CD4-positive, alpha-beta T cell treated with Interleukin-4 for 1 hour (primary cell): ENCODE measurements at places on chromosomes 4 and X.

DNA sequence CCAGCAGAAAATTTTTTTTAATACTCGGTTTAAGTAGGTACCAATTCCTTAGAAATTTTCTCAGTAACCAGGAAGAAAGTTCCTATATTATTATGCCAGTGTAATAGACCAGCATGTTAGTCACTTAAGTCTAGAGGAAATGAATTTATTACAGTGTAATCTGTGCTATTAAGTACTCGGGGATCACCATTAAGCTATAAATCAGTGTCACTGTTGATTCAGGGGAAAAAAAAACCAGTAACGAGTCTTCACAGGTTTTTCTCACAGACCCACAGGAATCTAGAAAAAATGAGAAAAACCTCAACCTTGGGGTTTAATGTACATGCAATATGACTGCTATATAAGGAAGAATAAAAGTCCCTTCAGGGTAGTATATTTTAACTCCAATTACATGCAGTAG lies 138.3 kb upstream of the IL1RAPL2 start:
- no peak for DNase-seq

DNA sequence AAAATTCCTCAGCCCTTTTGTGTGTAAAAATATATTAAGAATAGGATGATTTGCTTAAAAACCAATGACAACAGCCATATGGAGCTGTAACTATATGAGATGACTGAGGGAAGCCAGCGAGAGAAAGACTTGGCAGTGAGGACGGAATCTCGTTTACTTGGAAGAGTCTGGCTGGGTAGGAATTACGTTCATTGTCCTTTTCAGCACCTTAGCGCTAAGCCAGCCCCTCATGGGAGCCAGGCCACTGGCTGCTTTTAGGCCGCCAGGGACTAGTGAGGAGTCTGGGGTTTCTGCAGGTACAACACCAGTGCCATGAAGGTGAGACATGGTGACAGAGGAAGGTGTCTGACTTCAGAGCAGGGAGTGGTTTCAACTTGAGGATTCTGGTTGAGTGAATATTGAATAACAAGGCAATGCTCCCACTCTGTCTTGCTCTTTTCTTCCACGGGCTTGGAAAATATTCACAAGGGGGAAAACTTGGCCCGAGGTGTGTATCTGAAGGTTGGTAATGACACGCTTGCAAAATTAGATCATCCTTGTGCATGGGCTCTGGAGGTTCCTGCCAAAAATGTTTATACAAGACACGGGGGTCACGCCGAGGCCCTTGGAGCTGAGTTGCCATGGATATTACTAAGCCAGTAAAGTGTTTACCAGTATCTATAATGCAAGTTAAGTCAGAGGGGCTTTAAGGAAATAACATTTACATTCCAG lies 17.4 kb downstream of the KLF3 start:
- no peak for DNase-seq

DNA sequence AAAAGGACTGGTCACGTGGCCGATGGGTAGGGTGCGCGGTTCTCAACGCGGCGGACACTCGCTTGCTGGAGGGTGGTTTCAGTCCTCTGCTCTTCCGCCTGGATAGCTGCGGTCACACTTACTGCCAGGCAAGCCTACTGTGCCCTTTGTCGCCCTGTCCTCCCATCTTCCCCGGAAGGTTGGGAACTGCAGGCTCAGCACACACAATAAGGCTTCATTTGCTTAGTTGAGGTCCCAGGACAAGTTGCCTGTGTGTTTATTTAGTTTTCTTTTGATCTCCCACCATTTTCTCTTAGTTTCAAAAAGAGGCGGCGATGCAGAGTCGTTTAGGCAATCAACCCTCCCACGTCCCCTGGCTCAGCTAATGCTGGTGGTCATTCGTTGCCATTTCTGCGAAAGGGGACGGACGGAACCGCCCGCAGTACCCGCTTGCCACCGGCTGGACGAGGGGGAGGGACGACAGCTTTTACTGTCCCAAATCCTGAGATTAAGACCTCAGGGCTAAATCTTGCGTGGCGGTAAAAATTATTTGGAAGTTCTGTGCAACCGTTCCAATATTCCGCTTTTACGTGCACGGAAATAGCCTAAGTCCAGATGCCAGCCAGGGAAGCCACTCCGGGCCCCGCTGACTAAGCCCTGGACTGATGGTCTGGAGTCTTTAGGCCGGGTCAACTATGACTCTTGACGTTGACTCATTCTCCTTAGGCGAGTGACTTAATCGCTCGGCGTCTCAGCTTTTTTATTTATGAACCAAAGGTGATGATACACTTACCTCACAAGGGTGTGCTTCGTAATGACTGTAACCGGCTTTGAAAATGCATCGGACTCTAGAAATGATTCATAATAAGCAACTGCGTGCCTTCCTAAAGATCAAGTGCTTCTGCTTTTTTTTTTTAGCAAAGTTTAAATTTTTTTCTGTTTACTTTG lies 671 bp upstream of the EIF4E start:
- DNase-seq, result peak; percentile 57

DNA sequence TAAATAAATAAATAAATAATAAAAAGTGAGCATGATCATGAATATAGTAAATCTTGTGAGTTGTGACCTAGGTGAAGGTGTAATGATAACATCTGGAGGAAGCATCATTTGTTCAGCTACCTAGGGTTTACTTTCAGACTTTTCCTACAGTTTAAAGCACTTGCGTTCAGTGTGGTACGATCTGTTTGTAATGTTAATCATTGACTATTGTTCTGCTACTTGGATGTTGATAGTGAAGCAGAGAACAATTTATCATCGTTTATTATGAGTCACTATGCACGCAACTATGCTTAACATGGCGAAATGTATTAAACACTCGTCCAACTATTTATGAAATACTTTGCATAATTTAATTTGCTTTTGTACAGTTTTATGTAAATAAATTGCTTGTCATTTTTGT lies 426.2 kb downstream of the PCDH7 start:
- no peak for DNase-seq

DNA sequence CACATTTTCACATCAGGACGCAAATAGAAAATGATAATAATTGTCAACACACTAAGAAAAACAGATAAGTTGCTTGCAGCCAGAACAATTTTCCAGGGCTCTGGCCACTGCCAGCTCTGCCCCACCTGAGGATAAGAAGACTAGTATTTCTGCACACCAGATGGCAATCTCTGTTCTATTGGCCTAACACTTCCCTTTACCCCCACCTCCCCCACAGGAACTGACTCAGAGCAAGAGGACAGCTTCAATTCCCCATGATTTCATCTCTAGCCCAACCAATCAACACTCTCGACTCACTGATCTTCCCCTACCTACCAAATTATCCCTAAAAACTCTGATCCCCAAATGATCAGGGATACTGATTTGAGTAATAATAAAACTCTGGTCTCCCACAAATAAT lies 164.0 kb downstream of the SMARCA1 start:
- no peak for DNase-seq

DNA sequence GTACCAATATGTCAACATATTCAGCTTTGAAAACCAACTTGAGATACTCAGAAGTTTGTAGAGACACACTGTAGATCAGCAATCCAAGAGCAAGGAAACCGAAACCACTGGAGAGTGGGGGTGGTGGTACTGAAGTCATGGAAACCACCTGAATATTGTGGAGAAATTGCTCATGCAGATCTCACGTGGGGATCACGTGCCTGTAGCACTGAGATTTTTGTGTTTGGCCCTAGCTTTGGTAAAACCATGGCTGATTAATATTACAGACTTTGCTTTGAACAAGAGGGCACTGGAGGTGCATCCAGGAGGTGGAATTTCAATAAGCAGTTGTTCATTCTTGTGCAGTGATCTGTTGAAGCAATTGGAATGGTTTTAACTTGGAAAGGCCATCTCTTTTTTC lies 47.2 kb downstream of the GBA3 start:
- no peak for DNase-seq

- DNase-seq, result no peak
Observed at GRCh38 chr4:114782415-114783214, 184.0 kb downstream of the UGT8 start.

DNA sequence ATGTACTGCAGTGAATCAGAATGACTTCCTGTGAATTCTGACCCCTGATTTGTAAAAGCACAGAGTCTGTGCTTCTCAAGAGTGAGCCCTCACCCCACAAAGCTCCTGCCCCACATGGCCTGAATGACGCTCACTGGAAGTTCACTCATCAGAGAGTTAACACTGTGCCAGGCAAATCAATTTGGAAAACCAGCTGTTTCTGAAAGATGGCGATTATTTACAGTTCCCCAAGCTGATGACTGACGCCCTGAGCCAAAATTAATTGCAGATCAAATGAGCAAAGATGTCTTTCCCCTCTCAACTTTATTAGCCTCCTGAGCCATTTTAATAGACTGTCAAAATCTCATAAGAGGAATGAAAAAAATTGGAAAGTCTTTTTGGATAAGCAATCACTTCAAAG lies 118.0 kb downstream of the SLC2A9 start:
- no peak for DNase-seq

DNA sequence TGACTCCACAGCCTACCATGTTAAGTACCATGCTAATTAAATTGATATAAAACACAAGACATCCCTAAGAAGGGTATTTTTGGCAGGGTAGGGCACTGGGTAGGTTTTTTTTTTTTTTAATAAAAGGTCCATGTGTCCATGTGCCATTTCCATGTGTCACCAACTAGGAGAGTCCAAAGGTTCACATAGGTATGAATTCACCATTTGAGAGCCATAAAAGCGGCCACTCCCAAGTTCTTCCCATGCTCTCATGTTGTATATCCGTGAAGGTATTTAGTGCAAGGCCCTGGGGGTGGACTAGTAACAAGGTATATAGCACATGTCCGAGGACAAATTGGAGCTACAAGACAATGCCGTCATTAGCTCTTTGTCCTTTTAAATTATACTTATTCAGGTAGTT lies 107.3 kb downstream of the PDE5A start:
- DNase-seq, result no peak

GRCh38 chr4:102640669-102641068 lies 120.1 kb downstream of the MANBA start:
- DNase-seq, result no peak

DNA sequence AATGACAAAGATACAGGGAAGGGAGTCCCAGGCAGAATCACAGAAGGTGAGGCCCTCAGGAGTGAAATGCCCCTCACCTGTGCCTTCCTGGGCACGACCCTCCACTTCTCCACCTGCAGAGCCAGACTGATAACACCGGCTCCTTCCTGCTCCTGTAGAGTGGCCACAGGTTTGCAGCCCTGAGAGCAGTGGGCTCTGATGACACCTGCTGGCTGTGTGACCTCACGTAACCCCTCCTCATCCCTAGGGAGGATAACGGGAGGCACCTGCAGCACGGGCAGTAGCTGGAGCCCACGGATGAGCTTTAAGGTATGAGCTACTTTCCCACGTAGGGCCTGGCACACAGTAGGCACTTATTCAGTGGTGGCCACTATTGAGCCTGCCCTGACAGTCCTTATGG lies 25.5 kb upstream of the MAN2B2 start:
- DNase-seq, result no peak

GRCh38 chrX:46551494-46552128 lies 6.4 kb upstream of the ZNF674 start:
- no peak for DNase-seq

GRCh38 chr4:143399113-143399949 lies 62.7 kb downstream of the GAB1 start:
- DNase-seq, result peak; percentile 47

DNA sequence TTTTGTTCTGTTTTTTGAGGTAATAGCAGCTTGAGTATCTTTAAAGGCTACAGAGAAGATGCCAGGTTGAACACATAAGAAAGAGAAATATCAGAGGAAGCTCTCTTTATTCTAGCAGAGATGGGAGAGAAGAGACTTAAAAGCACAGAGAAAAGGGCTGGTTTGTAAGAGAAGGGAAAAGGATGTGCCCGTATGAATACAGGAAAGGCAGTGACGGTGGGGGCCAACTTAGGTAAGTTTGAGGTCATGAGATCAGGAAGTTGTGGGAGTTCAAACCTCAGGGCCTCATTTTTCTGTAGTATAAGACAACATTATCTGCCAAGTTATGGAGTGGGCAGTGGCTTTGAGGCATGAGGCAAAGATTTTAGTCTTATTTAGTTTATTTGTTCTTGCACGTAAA lies 121.3 kb upstream of the S100G start:
- peak; percentile 46 for DNase-seq

DNA sequence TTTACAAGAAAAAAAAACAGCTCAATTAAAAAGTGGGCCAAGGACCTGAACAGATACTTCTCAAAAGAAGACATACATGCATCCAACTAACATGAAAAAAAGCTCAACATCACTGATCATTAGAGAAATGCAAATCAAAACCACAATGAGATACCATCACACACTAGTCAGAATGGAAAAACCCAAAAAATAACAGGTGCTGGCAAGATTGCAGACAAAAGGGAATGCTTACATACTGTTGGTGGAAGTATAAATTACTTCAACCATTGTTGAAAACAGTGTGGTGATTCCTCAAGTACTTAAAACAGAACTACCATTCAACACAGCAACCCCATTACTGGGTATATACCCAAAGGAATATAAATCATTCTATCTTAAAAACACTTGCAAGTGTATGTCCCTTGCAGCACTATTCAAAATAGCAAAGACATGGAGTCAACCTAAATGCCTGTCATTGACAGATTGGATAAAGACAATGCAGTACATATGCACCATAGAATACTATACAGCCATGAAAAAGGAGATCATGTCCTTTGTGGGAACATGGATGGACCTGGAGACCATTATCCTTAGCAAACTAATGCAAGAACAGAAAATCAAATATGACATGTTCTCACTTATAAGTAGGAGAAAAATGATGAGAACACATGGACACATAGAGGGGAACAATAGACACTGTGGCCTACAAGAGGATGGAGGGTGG lies 97.6 kb downstream of the RAB28 start:
- peak; percentile 1 for DNase-seq

GRCh38 chrX:40579141-40579540 lies 1.6 kb upstream of the ATP6AP2 start:
- no peak for DNase-seq

GRCh38 chr4:76055016-76055415 lies 19.1 kb upstream of the CXCL11 start:
- DNase-seq, result no peak

DNA sequence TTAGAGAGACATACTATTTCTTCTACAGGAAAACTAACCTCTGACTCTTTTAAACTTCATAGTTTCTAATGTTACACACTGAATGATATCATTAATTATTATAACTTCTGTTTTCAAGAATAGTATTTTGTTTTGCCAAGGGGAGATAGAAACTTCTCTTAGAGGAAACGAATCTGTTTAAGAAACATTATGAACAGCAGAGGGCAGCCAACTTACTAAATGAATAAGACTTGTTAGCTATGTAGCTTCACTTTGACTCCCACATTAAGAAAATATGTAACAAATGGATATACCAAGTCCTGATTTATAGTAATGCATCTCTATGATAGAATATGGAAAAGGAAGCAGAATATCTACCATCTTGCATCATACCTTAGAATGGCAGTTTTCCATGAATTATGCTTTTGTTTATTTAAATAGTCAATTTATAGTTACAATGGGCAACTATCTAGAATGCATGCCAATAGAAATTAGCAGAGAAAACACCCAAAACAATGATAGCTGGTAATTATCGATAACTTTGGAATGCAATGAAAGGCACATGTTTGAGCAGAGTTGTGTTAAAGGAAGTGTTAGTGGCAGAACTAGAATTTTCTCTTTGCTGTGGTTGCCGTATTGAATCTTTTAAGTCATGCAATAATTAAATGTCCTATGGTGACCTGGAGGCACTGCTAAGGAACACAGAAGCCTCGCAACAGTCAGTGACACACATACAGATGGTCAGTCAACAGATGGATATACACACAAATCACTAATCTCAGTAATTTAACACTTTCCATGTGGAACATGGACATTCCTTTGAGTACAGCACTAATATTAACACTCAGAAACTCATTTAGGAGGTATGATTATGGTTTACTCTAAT lies 105.7 kb upstream of the PDLIM3 start:
- DNase-seq, result peak; percentile 11

GRCh38 chrX:1140236-1140681 lies 72.2 kb downstream of the CRLF2 start:
- DNase-seq, result no peak
